ENCODE measurements at places on chromosomes 7 and 10.

DNA sequence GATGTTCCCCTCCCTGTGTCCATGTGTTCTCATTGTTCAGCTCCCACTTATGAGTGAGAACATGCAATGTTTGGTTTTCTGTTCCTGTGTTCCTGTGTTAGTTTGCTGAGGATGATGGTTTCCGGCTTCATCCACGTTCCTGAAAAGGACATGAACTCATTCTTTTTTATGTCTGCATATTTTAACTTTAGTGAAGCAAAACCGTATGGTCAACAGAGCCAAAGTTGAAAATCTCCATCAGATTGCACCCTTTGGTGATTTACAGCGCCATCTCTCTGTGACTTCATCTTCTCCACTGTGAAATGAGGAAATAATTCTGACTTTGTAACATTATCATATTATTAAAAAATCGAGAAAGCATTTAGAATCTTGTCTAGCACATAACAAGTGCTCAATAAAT, 132.3 kb upstream of the PLXDC2 start:
- DNase-seq, result no peak

GRCh38 chr7:542713-543500, 23.3 kb upstream of the PDGFA start:
- DNase-seq, result peak; percentile 5

DNA sequence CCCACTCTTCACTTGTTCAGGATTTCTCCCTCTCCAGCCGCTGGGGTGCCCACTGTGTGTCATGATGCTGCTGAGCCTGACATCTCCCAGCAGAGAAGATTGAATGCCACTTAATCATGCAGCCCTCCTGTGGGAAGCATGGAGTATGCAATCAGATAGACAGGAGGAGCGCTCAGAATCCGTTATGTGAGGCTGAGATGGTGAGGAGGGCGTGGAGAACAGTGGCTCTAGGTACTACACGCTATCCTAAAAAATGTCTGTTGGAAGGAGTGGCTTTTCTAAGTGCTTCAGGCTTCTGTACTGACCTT, 334.3 kb downstream of the LRMDA start:
- no peak for DNase-seq

DNA sequence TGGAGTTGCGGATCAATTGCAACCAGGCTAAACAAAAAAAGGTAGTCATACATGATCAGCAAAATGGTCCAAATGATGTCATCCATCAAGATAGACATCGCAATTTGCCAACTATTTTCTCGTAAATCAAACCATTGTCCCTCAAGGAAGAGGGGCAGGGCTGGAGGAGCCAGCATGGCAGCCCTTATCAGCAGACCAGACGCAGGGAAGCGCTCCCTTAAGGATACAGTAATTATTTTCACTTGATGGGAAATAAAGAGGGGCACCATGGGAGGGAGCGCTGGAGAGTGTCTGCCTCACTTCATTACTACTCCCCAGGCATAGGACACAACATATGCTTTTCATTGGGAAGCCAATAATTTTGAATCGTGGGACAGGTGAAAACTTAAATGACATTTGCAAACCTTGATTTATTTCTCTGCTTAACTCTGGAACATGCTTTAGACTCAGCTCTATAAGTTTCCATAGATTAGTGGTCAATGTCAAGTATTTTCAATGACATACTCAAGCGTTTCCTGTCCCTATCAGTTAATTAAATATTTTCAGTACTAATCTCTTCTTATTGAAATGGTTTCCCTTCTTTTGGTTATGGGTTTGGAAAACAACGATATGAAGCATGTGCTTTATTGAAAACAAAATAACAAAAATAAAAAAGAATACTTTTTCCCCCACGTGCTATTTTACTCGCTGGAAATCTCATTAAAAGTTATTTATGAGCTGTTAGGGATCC, 202.4 kb upstream of the HABP2 start:
- DNase-seq, result no peak

- no peak for DNase-seq
Measured at GRCh38 chr7:80843018-80843677, 75.7 kb downstream of the SEMA3C start.

DNA sequence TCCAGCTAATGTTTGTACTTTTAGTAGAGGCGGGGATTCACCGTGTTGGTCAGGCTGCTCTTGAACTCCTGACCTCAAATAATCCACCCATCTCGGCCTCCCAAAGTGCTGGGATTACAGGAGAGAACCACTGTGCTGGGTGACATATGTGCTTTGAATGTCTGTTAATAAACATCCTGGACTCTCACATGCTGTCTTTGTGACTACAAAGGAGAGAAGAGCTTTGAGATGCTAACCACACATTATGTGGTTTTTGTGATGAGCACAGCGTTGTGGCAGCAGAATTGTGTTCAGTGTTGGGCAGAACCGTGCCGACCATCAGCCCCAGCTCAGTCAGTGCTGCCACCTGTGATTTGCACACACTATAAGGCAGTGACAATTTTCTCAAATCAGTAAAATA, 500.1 kb upstream of the KLF6 start:
- no peak for DNase-seq

DNA sequence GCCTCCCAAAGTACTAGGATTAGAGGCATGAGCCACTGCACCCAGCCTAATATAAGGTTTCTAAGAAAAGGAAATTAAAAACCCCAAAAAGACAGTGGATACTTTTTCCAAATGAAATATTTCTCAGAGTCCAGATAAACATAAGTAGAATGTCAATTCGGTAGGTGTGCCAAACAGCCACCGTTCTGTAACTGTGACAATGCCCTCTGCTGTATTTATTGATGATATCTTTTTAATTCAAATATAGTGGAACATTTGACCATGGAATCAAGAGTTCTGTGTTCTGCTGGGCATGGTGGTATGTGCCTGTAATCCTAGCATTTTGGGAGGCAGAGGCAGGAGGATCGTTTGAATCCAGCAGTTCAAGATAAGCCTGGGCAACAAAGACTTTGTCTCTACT, 28.8 kb upstream of the ZRANB1 start:
- no peak for DNase-seq

All from bone marrow (tissue), 2 donors.